ENCODE measurements at places on chromosomes 16 and 17.

GRCh38 chr17:21376081-21376758 is at the start of gene KCNJ12:
KCNJ12 (plus strand) TSS chr17:21376357; CDS start chr17:21415343, 38,986 bp downstream.
- H3K27me3 ChIP-seq = peaks cover 24% of the 10 kb centered on the region
- H3K36me3 ChIP-seq = no peaks in the 10 kb centered on the region
- no peaks in the 10 kb centered on the region for H3K4me1 ChIP-seq
- DNase-seq = no peak

DNA sequence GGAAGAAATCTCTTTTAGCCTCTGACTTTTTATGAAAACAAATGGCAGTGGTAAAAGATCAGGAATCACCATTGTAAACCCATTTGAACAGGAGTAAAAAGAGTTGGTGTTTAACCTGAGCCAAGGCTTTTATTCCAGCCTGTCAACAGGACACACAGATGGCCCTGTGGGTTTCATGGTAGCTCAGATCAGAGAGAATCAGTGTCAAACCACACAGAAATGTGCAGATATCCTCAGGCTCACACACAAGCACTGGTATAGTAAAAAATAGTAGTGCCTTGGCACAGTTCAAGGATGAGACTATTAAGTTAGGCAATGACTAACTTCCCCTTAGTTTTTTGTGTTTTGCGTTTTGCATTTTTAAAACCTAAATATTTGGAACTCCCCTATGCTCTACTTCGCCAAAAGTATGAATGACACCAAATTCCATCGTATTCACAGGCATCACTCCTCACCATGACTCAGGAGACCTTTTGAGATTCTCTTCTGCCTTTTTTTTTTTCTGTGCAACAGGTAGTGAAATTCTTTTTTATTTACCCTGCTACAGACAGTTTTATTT is 1200.0 kb downstream of the CDH11 start:
- no peak overlapping the region for H3K27ac ChIP-seq
- H3K4me3 ChIP-seq = no peak overlapping the region
- no peaks in the 10 kb centered on the region for H3K27me3 ChIP-seq
- DNase-seq = no peak
- H3K36me3 ChIP-seq = no peaks in the 10 kb centered on the region
- no peaks in the 10 kb centered on the region for H3K4me1 ChIP-seq

- H3K4me3 ChIP-seq = peak within 1 kb of the TSS; percentile 66
- no peaks in the 10 kb centered on the region for H3K4me1 ChIP-seq
- no peak within 1 kb of the TSS for H3K27ac ChIP-seq
- DNase-seq = peak; percentile 12
Observed at GRCh38 chr17:12789481-12790248, at the start of gene ARHGAP44. ARHGAP44 (plus strand) TSS chr17:12789498; CDS start chr17:12789839, 341 bp downstream.

- DNase-seq = no peak
- no peak overlapping the region for H3K27ac ChIP-seq
- H3K4me3 ChIP-seq = no peak overlapping the region
- H3K4me1 ChIP-seq = peaks cover 3% of the 10 kb centered on the region
Observed at GRCh38 chr17:45951403-45951802, 47.6 kb upstream of the STH start.

- no peak overlapping the region for H3K4me3 ChIP-seq
- H3K4me1 ChIP-seq = no peaks in the 10 kb centered on the region
- no peak for DNase-seq
- H3K27ac ChIP-seq = no peak overlapping the region
Observed at GRCh38 chr16:58828901-58829545, 94.9 kb upstream of the GOT2 start.

- no peak overlapping the region for H3K4me3 ChIP-seq
- H3K36me3 ChIP-seq = peaks cover 3% of the 10 kb centered on the region
- no peak overlapping the region for H3K27ac ChIP-seq
Observed at GRCh38 chr16:14450846-14451245, 179.2 kb downstream of the PARN start.

DNA sequence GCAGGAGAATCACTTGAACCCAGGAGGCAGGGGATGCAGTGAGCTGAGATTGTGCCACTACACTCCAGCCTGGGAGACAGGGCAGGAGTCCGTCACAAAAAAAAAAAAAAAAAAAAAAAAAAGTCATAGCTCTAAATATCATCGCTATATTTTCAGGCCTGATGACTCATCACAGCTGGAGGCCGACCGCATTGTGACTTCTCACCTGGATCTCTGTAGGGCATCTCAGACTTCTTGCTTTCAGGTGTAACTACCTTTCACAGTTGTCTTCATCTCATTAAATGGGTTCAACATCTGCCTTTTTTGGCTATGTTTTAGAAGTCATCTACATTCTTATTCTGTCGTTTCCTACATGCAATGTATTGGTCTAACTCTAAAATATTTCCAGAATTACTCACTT is 353.1 kb upstream of the MON1B start:
- no peaks in the 10 kb centered on the region for H3K36me3 ChIP-seq
- no peaks in the 10 kb centered on the region for H3K4me1 ChIP-seq
- no peak overlapping the region for H3K4me3 ChIP-seq
- H3K27ac ChIP-seq = no peak overlapping the region
- H3K27me3 ChIP-seq = no peaks in the 10 kb centered on the region

DNA sequence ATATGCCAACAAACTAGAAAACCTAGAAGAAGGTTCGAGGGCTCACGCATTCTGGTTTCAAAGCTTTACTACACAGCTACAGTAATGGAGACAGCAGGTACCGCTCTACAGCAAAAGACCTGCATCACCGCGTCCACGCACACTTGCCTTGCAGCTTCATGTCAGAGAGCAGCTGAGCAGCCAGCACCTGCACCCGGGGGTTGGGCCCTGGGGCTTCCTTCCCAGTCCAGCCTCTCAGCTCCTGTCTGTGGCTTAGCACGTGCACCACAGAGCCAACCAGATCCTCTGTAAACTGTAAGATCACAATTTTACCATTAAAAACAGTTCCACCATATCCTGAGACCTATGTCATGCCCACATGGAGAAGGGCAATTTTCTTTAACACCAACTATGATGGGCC is 15.3 kb downstream of the MEAK7 start:
- no peaks in the 10 kb centered on the region for H3K4me1 ChIP-seq
- peaks cover 63% of the 10 kb centered on the region for H3K36me3 ChIP-seq
- DNase-seq = no peak
- H3K4me3 ChIP-seq = no peak overlapping the region

- no peaks in the 10 kb centered on the region for H3K36me3 ChIP-seq
- no peak for DNase-seq
- no peaks in the 10 kb centered on the region for H3K27me3 ChIP-seq
- no peak overlapping the region for H3K27ac ChIP-seq
- no peaks in the 10 kb centered on the region for H3K4me1 ChIP-seq
Observed at GRCh38 chr17:53390575-53390974, 432.2 kb upstream of the KIF2B start.

GRCh38 chr16:65101009-65101408 is 20.9 kb downstream of the CDH11 start:
- no peak overlapping the region for H3K4me3 ChIP-seq
- no peak for DNase-seq
- H3K27ac ChIP-seq = no peak overlapping the region

- H3K36me3 ChIP-seq = peaks cover 7% of the 10 kb centered on the region
- DNase-seq = no peak
- H3K4me1 ChIP-seq = peaks cover 41% of the 10 kb centered on the region
- H3K27me3 ChIP-seq = peaks cover 32% of the 10 kb centered on the region
- no peak overlapping the region for H3K27ac ChIP-seq
Observed at GRCh38 chr17:77958716-77959125, 218 bp downstream of the TNRC6C start.

GRCh38 chr17:51456942-51457341 is 196.6 kb downstream of the UTP18 start:
- no peak overlapping the region for H3K4me3 ChIP-seq
- H3K4me1 ChIP-seq = peaks cover 2% of the 10 kb centered on the region
- H3K36me3 ChIP-seq = no peaks in the 10 kb centered on the region
- H3K27me3 ChIP-seq = peaks cover 3% of the 10 kb centered on the region

DNA sequence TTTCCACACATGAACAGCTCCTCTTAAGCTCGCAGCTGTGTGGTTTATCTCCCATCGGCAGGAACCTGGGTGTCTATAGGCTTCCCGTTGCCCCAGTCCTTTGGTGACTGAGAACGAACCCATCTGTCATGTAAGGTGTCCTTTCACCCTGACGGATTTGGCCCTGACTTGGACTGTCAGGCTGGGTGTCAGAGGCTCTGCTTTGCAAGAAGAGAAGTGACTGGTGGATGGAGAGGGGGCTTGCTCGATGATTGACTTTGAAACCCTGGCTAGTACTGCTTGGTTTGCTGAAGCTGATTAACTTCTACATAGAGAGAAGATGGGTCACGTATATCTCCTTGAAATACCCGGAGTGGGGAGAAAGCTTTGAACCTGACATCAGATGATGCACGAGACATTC is 42.9 kb downstream of the COX4I1 start:
- H3K36me3 ChIP-seq = no peaks in the 10 kb centered on the region
- no peak for DNase-seq
- peaks cover 4% of the 10 kb centered on the region for H3K4me1 ChIP-seq
- no peak overlapping the region for H3K4me3 ChIP-seq

DNA sequence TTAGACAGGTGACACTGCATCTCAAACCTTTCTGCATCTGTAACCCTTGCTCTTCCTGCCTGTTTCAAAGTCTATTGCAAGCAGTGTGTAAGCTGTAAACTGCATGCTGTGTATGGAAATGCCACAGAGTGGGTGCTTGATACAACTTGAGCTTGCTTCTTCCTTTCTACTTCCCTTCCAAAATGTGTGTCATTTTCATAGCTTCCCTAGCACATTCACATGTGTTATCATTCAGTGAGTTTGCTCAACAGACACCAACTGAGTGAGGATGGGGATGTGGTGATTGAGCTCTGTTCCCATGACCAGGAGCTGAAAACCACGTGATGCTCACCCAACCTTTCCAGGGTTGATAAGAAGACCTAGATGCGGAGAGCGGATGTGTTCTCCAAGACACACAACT is 111.1 kb downstream of the VAT1L start:
- H3K36me3 ChIP-seq = no peaks in the 10 kb centered on the region
- no peak overlapping the region for H3K27ac ChIP-seq
- no peaks in the 10 kb centered on the region for H3K4me1 ChIP-seq
- DNase-seq = no peak
- no peak overlapping the region for H3K4me3 ChIP-seq
- no peaks in the 10 kb centered on the region for H3K27me3 ChIP-seq

- no peaks in the 10 kb centered on the region for H3K4me1 ChIP-seq
- H3K27me3 ChIP-seq = no peaks in the 10 kb centered on the region
- H3K4me3 ChIP-seq = no peak overlapping the region
- no peak overlapping the region for H3K27ac ChIP-seq
- peaks cover 5% of the 10 kb centered on the region for H3K36me3 ChIP-seq
- DNase-seq = no peak
Observed at GRCh38 chr16:11484691-11485258, 101.9 kb downstream of the LITAF start.

DNA sequence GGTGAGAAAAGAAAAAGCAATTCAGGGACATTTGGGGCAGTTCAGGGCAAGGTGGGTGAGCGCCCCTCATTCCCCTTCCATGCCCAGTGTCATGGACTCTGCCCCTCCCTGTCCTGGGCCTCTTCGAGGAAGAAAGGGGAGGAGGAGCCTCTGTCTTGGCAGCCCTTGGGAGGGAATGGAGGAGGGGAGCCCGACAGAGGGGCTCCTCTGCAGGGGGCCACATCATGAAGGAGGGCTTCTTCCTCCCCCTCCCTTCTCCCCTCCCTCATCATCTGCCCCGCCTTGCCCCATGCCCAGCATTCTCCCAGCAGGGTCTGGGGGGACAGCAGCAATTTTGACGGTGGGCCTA is 33.2 kb upstream of the TAC4 start:
- H3K27me3 ChIP-seq = peaks cover 31% of the 10 kb centered on the region
- no peak overlapping the region for H3K4me3 ChIP-seq
- no peak overlapping the region for H3K27ac ChIP-seq
- DNase-seq = no peak
- H3K4me1 ChIP-seq = peaks cover 5% of the 10 kb centered on the region

- peak; percentile 22 for DNase-seq
- H3K4me3 ChIP-seq = no peak overlapping the region
- H3K4me1 ChIP-seq = peaks cover 3% of the 10 kb centered on the region
- no peak overlapping the region for H3K27ac ChIP-seq
Observed at GRCh38 chr17:8041249-8041928, 2.5 kb downstream of the ALOX15B start.

DNA sequence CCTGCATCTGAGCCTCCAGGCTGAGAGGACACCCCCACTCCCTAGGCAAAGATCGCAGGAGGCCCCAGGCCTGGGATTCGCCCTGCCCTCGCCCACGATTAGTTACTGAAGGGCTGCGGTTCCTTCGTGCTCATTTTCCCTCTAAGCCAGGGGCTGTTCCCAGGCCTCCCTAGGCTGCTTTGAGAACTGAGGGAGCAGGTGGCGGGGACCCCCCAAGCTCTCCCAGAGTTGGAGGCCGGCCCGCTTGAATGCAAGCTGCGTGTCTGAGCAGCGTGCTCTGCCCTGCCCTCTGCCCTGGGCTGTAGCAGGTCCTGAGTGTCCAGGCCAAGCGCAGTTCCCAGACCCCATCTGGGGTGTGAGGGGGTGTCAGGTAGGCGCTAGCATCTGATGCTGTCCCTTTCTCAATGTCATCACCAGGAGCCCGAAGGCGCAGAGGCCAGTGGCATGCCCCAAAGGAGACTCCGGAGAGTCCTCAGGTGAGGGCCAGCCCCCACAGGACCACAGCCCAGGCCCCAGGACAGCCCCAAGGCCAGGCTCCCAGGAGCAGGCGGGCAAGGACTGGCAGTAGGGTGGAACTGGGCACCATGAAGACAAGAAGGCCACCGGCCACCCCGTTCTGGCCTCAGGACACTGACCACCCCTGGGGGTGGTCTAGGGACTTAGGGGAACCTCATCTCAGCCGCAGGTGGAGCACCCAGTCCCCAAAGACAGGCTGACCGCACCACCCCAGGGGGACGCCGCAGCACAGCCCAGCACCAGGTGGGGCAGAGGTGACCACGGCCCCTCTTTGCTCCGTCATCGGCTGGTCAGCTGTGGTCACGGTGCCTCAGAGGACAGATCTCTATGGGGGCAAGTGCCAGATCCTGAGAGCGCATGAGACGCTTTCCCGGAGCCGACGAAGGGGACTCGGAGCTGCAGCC is 14.6 kb downstream of the ENDOV start:
- H3K36me3 ChIP-seq = no peaks in the 10 kb centered on the region
- no peak overlapping the region for H3K4me3 ChIP-seq
- no peak overlapping the region for H3K27ac ChIP-seq
- H3K4me1 ChIP-seq = peaks cover 6% of the 10 kb centered on the region
- no peak for DNase-seq
- no peaks in the 10 kb centered on the region for H3K27me3 ChIP-seq

- H3K27me3 ChIP-seq = no peaks in the 10 kb centered on the region
- peaks cover 10% of the 10 kb centered on the region for H3K4me1 ChIP-seq
- no peak overlapping the region for H3K27ac ChIP-seq
- H3K4me3 ChIP-seq = no peak overlapping the region
- DNase-seq = no peak
- H3K36me3 ChIP-seq = peaks cover 67% of the 10 kb centered on the region
Observed at GRCh38 chr16:82152641-82153112, 17.3 kb downstream of the MPHOSPH6 start.

GRCh38 chr16:64390102-64390501 is 731.8 kb downstream of the CDH11 start:
- H3K27me3 ChIP-seq = no peaks in the 10 kb centered on the region
- H3K4me3 ChIP-seq = no peak overlapping the region
- no peak for DNase-seq
- H3K36me3 ChIP-seq = no peaks in the 10 kb centered on the region
- H3K4me1 ChIP-seq = no peaks in the 10 kb centered on the region

- peaks cover 12% of the 10 kb centered on the region for H3K36me3 ChIP-seq
- no peak for DNase-seq
- no peak overlapping the region for H3K27ac ChIP-seq
- H3K27me3 ChIP-seq = no peaks in the 10 kb centered on the region
Observed at GRCh38 chr17:19897090-19897837, 29.5 kb upstream of the ULK2 start.
